ENCODE measurements at places on chromosomes 5 and 9. TPM values are rescaled to one million over a fixed set of nuclear protein-coding genes. Genes with fewer than 3 reads are reported as not detected.

Gene IFNK
- total RNA-seq = not detected

GRCh38 chr5:158033724-158034123 lies 174.8 kb upstream of the CLINT1 start:
- no peak for DNase-seq
- H3K4me3 ChIP-seq = no peak overlapping the region
- peaks cover 5% of the 10 kb centered on the region for H3K27me3 ChIP-seq
- peaks cover 4% of the 10 kb centered on the region for H3K36me3 ChIP-seq
- H3K27ac ChIP-seq = no peak overlapping the region
- no peaks in the 10 kb centered on the region for H3K4me1 ChIP-seq

Gene IL13
- not detected for total RNA-seq

DNA sequence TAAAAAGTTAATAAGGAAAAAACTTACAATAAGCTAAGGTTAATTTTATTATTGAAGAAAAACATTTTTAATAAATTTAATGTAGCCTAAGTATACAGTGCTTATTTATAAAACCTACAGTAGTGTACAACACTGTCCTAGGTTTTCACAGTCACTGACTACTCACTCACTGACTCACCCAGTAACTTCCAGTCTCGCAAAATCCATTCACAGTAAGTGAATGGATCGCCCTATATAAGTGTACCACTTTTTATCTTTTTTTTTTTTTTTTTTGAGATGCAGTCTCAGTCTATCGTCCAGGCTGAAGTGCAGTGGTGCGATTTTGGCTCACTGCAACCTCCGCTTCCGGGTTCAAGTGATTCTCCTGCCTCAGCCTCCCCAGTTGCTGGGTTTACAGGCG lies 47.7 kb downstream of the FNIP1 start:
- H3K36me3 ChIP-seq = peaks cover 3% of the 10 kb centered on the region
- no peak overlapping the region for H3K27ac ChIP-seq
- no peaks in the 10 kb centered on the region for H3K27me3 ChIP-seq
- no peak for DNase-seq
- H3K4me3 ChIP-seq = no peak overlapping the region
- peaks cover 11% of the 10 kb centered on the region for H3K4me1 ChIP-seq

Measured in endothelial cell (in vitro differentiated cells).